ENCODE measurements at places on chromosomes 3 and 15. TPM values are rescaled to one million over a fixed set of nuclear protein-coding genes. Genes with fewer than 3 reads are reported as not detected.

CYP1A1 gene
- not detected for total RNA-seq

SLC15A2 gene
- 2.5 TPM for total RNA-seq

PLSCR4 gene
- 13.5 TPM for total RNA-seq

UCN2 gene
- 0.37 TPM for total RNA-seq

LTK gene
- 0.28 TPM for total RNA-seq

AADACL2 gene
- not detected for total RNA-seq

HCLS1 gene
- total RNA-seq, result 5.0 TPM

TRH gene
- not detected for total RNA-seq

DMXL2 gene
- total RNA-seq, result 7.2 TPM

PARP14 gene
- 20.9 TPM for total RNA-seq

FGD5 gene
- 14.2 TPM for total RNA-seq

CSPG5 gene
- total RNA-seq, result 0.18 TPM

SI gene
- not detected for total RNA-seq

SCN11A gene
- total RNA-seq, result 0.12 TPM

SH2D7 gene
- not detected for total RNA-seq

NOX5 gene
- total RNA-seq, result 0.17 TPM

GOLGA6B gene
- total RNA-seq, result not detected

IRAK2 gene
- 0.92 TPM for total RNA-seq

ATP13A5 gene
- not detected for total RNA-seq

SOX14 gene
- not detected for total RNA-seq

KNG1 gene
- total RNA-seq, result 0.57 TPM

AHSG gene
- total RNA-seq, result not detected

GOLGA8T gene
- total RNA-seq, result 1.1 TPM

ZDHHC23 gene
- total RNA-seq, result 2.2 TPM

P3H2 gene
- 28.8 TPM for total RNA-seq

FILIP1L gene
- 57.3 TPM for total RNA-seq

DPPA4 gene
- not detected for total RNA-seq

ISG20 gene
- total RNA-seq, result 5.3 TPM
